Upper lobe of left lung (tissue), 6 donors: ENCODE measurements at places on chromosomes 3 and 15. TPM values are rescaled to one million over a fixed set of nuclear protein-coding genes. Genes with fewer than 3 reads are reported as not detected.
A peak's percentile ranks its signal among the peaks of the same experiment; 100 is the strongest.

GRCh38 chr3:190577225-190577624, 63.3 kb downstream of the IL1RAP start:
- no peak overlapping the region for H3K27ac ChIP-seq
- H3K27me3 ChIP-seq = no peaks in the 10 kb centered on the region
- H3K4me3 ChIP-seq = no peak overlapping the region
- peaks cover 8% of the 10 kb centered on the region for H3K4me1 ChIP-seq
- DNase-seq = no peak

- H3K36me3 ChIP-seq = no peaks in the 10 kb centered on the region
- no peak overlapping the region for H3K27ac ChIP-seq
- no peaks in the 10 kb centered on the region for H3K4me1 ChIP-seq
- no peaks in the 10 kb centered on the region for H3K27me3 ChIP-seq
- no peak overlapping the region for H3K4me3 ChIP-seq
Measured at GRCh38 chr15:48433226-48433886, 102.1 kb downstream of the DUT start.

Gene RPL35A
- 474 TPM for total RNA-seq

DNA sequence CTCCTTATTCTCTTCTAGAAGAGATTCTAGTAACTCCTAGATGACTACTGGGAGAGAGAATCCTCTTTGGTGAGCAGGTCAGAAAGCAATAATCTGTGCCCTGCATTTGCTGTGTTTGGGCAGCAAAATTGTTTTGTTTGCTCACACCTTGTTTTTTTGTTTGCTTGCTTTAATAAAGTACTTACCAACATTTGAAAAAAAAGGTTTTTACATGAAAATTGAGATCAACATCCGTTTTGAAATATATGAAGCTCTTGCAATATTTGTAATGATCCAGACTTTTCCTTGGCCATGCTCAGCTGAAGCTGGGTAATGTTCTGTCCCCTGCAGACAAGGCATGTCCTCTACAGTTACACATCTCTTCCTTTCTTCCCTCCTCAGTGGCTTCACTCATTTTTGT, 62.2 kb downstream of the DIPK2A start:
- DNase-seq = no peak
- H3K36me3 ChIP-seq = no peaks in the 10 kb centered on the region
- no peak overlapping the region for H3K4me3 ChIP-seq
- H3K27ac ChIP-seq = no peak overlapping the region

Gene SERPINI1
- total RNA-seq = 5.2 TPM

Gene GJD2
- not detected for total RNA-seq

DNA sequence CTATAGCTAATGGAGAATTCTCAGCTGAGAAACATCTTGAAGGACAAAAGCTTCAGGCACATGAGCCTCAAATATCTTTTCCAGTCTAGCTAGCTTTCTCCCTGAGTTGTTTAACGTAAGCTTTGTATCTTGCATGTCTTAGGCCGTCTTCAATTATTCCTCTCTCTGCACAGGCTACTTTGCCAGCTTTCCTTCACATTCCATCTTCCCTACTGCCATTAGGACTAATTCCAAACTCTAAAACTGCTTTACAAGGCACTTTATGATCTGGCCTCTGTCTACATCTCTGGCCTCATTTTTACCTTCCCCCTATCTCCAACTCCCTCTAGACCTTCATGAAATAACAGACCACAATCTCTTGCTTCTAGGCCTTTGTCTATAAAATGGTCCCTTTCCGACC, 171.4 kb downstream of the GREM1 start:
- H3K4me1 ChIP-seq = no peaks in the 10 kb centered on the region
- H3K36me3 ChIP-seq = no peaks in the 10 kb centered on the region
- DNase-seq = no peak
- no peak overlapping the region for H3K27ac ChIP-seq
- no peak overlapping the region for H3K4me3 ChIP-seq

- H3K27ac ChIP-seq = no peak overlapping the region
- DNase-seq = no peak
- no peaks in the 10 kb centered on the region for H3K36me3 ChIP-seq
Measured at GRCh38 chr3:160870327-160870726, 114.3 kb downstream of the PPM1L start.

DNA sequence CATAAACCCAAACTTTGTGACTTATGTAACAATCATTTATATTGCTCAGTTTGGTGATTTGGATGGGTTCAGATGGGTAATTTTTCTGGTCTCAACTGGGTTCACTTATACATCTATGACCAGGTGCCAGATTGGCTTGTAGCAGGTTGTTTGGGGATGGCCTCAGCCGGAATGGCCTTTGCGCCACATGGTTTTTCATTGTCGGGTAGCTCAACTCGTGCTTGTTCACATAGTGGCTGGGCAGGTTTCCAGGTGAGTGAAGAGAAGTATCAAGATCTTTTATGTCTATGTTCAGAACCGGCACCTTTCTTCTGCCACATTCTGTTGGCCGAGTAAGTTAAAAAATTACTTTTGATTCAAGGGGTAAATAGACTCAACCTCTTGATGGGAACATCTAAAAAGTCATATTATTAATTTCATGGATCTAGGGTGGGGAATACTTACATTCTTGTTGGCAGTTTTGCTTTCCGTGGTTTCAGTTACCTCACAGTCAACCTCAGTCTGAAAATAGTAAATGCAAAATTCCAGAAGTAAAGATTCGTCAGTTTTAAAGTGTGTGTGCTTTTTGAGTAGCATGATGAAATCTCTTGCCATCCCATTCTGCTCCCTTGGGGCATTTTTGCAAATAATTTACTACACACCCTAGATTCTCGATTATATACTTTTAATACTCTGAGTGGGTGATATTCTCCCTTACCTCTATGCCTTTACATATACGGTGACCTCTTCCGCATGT, 745.7 kb upstream of the CCDC54 start:
- no peaks in the 10 kb centered on the region for H3K36me3 ChIP-seq
- H3K27me3 ChIP-seq = no peaks in the 10 kb centered on the region
- H3K4me1 ChIP-seq = no peaks in the 10 kb centered on the region
- no peak for DNase-seq

Gene HHLA2
- total RNA-seq = 6.3 TPM

DNA sequence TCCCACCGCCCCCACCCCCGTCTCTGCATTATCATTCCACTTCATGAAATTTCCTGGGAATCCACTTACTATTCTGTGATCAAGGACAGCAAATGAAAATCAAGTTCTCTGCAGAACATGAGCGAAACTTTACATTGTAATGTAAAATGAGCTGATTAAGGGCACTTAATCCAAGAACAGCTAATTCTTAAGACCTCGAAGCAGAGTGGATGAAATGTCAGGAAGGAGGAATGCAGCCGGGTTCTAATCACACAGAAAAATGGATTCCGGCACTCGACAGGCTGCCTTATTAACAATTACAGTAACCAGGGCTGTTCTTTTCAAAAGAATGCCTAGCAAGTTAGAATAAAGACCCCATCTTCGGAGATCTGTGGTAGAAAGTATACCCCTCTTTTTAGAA, 57.5 kb downstream of the RFTN1 start:
- H3K4me1 ChIP-seq = peaks cover 19% of the 10 kb centered on the region
- no peaks in the 10 kb centered on the region for H3K36me3 ChIP-seq
- no peaks in the 10 kb centered on the region for H3K27me3 ChIP-seq
- H3K27ac ChIP-seq = no peak overlapping the region
- no peak overlapping the region for H3K4me3 ChIP-seq

- H3K27ac ChIP-seq = no peak overlapping the region
- peaks cover 4% of the 10 kb centered on the region for H3K4me1 ChIP-seq
- DNase-seq = no peak
- no peak overlapping the region for H3K4me3 ChIP-seq
Measured at GRCh38 chr15:80684697-80685096, 10.4 kb upstream of the ABHD17C start.

GRCh38 chr15:88385078-88385700, 82.0 kb downstream of the MRPL46 start:
- no peaks in the 10 kb centered on the region for H3K36me3 ChIP-seq
- H3K4me1 ChIP-seq = no peaks in the 10 kb centered on the region
- H3K27ac ChIP-seq = no peak overlapping the region

Gene PYDC2
- not detected for total RNA-seq

DNA sequence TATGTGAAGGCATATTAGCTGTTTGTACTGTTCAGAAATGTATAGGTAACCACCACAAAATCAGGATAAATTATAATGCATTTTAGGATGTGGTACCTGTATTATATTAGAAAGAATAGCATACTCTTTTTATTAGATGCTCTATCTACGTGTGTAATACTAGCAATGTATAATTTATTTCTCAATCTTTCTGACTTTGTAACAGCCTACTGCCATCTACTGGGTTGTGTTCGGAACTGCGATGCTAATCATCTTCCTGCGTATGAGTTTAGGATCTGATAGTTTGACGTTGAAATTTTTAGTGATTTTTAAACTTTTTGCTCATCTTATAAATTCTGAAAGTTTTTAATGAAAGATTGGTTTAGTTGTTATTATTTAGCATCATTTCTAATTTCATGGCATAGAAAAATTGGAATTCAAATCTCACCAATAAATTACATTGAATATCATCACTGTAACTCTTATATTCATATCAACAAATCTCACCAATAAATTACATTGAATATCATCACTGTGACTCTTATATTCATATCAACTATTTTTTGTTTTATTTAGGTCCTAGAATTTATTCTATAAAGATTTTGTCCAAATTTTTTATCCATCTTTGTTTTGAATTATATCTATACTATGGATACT, 322.7 kb upstream of the ZNF717 start:
- H3K4me3 ChIP-seq = no peak overlapping the region
- no peaks in the 10 kb centered on the region for H3K27me3 ChIP-seq
- H3K36me3 ChIP-seq = no peaks in the 10 kb centered on the region
- H3K27ac ChIP-seq = no peak overlapping the region
- H3K4me1 ChIP-seq = no peaks in the 10 kb centered on the region

Gene TMCO5A
- not detected for total RNA-seq

DNA sequence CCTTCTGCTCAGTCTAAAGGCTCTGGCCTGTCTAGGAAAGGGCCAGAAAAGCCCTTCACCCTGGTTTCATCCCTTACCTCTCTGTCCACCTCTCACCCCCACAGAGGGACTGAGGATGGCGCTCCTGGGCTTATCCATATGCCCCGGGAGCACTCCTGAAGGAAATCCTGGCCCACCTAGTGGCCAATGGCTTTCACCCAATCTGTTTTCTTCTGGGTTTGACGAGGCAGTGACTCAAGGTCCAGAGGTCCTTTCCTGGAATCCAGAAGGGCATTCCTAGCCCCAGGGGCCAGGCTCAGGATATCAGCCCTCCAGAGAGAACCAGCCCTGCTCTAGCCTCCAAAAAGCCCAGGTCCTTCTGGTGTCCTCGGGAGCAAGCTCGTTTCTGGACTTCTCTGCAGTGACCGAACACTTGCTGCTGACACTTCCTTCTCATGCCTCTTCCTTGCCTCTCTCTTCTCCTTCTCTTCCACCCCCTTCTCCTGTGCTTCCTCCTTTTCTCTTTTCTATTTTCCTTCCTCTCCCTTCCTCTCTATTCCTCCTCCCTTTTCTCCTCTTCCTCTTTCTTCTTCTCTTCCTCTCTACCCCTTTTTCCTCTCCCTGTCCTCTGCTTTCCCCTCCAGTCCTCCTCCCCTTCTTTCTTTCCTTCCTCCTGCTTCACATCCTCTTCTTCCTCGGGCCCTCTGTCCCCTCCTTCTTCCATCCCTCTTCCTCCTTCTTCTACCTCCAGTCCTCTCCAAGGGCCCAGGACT, 59.6 kb downstream of the RHCG start:
- H3K27ac ChIP-seq = no peak overlapping the region
- H3K4me3 ChIP-seq = no peak overlapping the region
- H3K36me3 ChIP-seq = no peaks in the 10 kb centered on the region
- no peaks in the 10 kb centered on the region for H3K4me1 ChIP-seq
- no peaks in the 10 kb centered on the region for H3K27me3 ChIP-seq

DNA sequence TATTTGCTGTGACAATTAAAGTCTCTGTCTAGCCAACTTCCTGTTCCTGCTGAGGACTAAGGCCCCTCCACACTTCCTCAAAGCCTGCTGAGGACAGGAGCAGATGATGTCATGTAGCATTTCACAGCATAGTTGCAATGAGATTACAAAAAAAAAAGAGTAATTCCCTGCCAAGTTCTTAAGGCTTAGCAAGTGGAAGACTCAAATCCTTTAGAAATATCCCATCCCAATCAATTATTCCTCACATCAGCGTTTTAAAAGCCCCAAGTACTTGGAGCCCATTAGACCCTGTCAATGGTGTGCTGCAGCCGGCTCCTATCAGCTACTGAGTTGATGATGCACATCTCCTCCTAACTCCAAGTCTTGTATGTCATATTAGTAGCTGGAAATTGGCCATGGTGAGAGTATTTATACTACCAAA, 51.7 kb downstream of the TRANK1 start:
- peak; percentile 65 for DNase-seq
- no peak overlapping the region for H3K4me3 ChIP-seq
- peak overlapping the region; percentile 73 for H3K27ac ChIP-seq
- peaks cover 32% of the 10 kb centered on the region for H3K36me3 ChIP-seq

DNA sequence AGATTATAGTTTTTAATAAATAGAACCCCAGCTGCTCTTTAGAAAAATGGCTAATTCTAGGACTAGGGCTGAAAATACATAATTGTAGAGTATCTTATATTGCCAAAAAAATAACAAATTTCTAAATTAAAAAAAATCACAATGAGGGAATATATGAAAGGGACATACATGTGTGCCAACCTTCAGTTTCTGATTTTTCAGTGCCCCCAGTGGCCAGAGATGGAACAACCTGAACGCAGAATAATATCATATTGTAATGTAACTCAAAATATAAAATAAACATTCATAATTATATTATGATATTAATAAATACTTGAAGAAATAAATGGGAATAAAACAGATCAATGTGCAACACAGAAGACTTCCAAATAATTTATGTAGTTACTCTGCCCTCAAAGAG, 460.5 kb downstream of the ZNF385D start:
- H3K4me3 ChIP-seq = no peak overlapping the region
- no peaks in the 10 kb centered on the region for H3K27me3 ChIP-seq
- DNase-seq = no peak
- no peak overlapping the region for H3K27ac ChIP-seq
- H3K4me1 ChIP-seq = no peaks in the 10 kb centered on the region

GRCh38 chr3:104906001-104906639, 460.6 kb upstream of the ALCAM start:
- no peak overlapping the region for H3K27ac ChIP-seq
- no peak for DNase-seq
- no peaks in the 10 kb centered on the region for H3K27me3 ChIP-seq
- no peaks in the 10 kb centered on the region for H3K36me3 ChIP-seq
- H3K4me3 ChIP-seq = no peak overlapping the region

Gene SI
- not detected for total RNA-seq

Gene SATB1
- 60.8 TPM for total RNA-seq

- no peaks in the 10 kb centered on the region for H3K4me1 ChIP-seq
- H3K27ac ChIP-seq = no peak overlapping the region
- H3K36me3 ChIP-seq = no peaks in the 10 kb centered on the region
- DNase-seq = no peak
- no peaks in the 10 kb centered on the region for H3K27me3 ChIP-seq
Measured at GRCh38 chr3:171548917-171549316, 88.7 kb upstream of the TNIK start.

- H3K4me1 ChIP-seq = no peaks in the 10 kb centered on the region
- DNase-seq = no peak
- H3K27me3 ChIP-seq = no peaks in the 10 kb centered on the region
- H3K36me3 ChIP-seq = no peaks in the 10 kb centered on the region
- H3K4me3 ChIP-seq = no peak overlapping the region
- H3K27ac ChIP-seq = no peak overlapping the region
Measured at GRCh38 chr3:27568393-27568792, 84.2 kb upstream of the SLC4A7 start.

Gene AADACL2
- not detected for total RNA-seq
